ENCODE measurements at places on chromosomes 2 and 18.

DNA sequence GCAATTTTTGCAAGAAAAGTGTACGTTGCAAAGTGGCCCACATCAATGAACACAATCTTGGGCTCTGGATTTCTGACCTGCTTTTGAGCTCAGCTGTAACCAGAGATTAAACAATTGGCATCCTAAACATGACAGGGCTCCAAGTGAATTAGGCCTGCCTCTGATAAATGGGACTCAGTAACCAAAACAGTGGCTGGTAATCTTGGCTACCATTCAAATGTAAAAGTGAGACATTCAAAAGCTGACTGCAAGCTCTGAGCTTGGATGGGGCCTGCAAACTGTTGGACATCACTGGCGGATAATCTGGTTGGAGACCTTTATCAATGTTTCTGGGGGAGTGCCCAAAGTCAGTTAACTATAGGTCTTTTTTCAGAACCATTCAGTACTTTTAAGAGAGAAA is 160.7 kb downstream of the RAB3GAP1 start:
- DNase-seq, result no peak

GRCh38 chr2:168649105-168649504 is 153.3 kb upstream of the NOSTRIN start:
- DNase-seq, result no peak

- DNase-seq, result no peak
Measured at GRCh38 chr18:28637897-28638296, 461.0 kb upstream of the CDH2 start.

DNA sequence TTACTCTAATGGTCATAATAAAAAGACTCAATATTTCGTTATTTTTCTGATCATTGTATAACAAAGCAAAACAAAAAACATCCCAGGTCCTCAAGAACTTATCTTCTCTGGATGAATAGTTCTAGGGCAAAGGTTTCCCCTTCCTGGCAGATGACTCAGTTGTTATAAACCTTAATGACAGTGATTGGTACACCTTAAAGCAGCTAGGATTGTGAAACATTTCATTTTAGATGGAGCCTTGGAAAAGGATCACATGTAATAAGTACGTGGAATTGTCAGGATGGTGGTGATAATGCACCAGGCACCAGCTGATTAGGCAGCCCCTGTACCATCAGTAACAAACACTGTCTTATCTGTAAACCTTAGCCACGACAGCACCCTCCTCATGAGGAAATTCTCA is 47.2 kb downstream of the MEP1B start:
- no peak for DNase-seq

GRCh38 chr2:217934321-217935131 is 68.3 kb downstream of the TNS1 start:
- no peak for DNase-seq

GRCh38 chr2:197708331-197708730 is 3.2 kb downstream of the MARS2 start:
- DNase-seq, result no peak

DNA sequence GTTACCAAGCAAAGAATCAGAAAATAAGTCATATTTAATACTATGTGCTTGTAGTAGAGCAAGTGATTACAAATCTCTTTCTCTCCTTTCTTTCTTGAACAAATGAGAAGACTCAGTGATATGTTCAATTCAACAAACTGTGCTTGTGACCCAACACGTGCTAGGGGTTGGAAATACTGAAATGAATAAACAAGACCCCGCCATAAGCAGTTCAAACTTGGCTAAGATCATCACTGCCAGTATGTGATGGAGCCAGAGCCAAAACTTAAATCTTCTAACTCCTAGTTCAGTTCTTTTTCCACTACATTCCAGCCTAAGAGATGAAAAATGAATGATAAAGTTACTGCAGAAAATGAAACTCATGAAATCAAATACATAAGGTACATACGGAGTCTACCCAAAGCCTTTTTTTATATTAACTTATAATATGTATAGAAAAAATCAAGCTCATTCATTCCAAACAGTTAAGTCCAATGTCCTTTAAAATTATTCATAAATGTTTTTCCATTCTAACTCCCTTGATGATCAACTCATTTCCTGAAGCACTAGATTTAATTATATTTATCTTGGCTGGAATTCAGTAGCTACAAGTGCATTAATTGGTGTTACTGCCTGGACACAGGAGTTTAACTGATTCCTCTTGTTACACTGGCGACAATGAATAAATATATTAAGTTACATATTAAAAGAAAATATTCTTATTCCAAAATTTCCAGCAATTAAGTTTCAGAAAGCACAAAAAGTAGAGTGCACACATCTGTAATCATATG is 36.0 kb downstream of the GALNT3 start:
- no peak for DNase-seq

GRCh38 chr2:23583467-23583866 is 198.5 kb downstream of the KLHL29 start:
- DNase-seq, result no peak

- DNase-seq, result no peak
Measured at GRCh38 chr2:27627963-27628766, 647 bp downstream of the CCDC121 start.

DNA sequence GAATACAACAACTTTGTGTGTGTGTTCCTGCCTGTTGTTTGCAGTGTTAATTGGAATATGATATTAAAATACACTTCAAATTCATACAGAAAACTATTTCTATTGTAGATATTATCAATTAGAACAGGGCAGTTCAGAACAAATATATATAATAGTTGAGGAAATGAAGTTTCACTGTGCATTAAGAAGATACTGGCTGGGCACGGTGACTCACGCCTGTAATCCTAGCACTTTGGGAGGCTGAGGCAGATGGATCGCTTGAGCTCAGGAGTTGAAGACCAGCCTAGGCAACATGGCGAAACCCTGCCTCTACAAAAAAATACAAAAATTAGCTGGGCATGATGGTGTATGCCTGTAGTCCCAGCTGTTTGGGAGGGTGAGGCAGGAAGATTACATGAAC is 79.3 kb downstream of the ASAP2 start:
- DNase-seq, result no peak

DNA sequence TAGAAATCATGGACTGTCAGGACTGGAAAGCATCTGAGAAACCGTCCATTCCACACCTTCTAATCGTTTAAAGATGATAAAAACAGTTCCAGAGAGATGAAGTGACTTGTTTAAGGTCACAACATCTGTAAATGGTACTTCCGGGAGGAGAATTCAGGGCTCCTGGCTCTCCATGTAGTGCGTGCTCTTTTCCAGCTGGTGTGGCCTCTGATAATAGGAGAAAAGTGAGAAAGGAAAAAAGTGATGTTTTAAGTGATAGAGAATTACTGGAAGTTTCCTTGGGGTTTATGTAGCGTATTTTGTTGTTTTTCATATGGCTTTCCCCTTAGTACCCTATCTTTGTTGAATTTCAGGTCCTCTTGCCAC is 663 bp downstream of the C2orf49 start:
- DNase-seq, result no peak

DNA sequence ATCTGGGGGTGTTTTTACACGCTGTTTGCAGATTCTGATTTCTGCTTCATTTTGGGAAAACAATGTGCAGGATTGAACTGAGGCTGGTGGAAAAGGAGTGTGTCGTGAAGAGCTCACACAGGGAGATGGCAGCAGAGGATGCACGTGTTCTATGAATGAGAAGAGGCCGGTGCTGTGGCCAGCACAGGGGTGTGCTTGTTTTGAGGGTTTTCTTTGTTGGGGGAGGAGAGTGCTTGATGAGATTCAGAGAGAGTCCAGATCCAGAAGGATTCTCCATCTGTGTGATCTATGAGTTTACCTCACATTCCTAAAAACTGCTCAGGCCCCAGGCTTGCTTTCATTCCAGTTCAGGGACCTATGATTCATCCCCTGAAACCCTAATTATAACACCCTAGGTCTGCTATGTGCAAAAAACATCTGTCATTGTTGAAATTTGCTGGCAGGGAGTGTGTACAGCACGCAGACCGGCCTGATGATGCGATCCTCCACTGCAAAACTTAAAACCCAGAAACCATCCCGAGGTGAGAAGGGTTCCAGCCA is 12.1 kb downstream of the TGFA start:
- DNase-seq, result no peak

DNA sequence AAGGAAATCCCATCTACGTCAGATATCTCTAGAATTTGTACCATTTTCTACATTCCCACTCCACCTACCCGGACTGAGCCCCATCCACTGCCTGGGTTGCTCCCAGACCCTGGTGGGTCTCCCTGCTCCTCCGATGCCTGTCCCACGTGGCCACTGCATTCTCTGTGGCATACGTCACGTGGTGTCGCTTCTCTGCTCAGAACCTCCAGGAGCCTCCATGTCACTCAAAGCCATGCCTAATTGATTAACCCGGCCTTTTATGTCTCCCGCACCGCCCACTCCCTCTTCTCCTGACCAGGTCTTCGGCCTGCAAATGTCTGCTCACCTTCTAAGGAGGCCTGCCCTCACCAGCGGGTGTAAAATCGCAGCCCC is 176.6 kb downstream of the HDAC4 start:
- no peak for DNase-seq

GRCh38 chr2:29567906-29568520 is 353.4 kb downstream of the ALK start:
- no peak for DNase-seq

DNA sequence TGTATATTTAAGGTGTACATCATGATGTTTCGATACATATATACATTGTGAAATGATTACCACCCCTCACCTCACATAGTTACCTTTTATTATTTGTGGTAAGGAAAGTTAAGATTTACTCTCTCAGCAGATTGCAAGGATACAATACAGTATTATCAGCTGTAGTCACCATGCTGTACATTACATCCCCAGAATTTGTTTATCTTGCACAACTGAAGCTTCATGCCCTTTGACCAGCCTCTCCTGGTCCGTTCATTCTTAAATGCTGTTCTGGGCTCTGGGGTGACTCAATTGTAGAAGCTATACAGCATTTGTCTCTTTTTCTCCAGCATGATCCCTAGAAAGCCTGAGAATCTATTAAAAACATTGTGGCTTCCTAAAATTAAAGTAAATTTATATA is 90.8 kb downstream of the PTPRM start:
- DNase-seq, result no peak

DNA sequence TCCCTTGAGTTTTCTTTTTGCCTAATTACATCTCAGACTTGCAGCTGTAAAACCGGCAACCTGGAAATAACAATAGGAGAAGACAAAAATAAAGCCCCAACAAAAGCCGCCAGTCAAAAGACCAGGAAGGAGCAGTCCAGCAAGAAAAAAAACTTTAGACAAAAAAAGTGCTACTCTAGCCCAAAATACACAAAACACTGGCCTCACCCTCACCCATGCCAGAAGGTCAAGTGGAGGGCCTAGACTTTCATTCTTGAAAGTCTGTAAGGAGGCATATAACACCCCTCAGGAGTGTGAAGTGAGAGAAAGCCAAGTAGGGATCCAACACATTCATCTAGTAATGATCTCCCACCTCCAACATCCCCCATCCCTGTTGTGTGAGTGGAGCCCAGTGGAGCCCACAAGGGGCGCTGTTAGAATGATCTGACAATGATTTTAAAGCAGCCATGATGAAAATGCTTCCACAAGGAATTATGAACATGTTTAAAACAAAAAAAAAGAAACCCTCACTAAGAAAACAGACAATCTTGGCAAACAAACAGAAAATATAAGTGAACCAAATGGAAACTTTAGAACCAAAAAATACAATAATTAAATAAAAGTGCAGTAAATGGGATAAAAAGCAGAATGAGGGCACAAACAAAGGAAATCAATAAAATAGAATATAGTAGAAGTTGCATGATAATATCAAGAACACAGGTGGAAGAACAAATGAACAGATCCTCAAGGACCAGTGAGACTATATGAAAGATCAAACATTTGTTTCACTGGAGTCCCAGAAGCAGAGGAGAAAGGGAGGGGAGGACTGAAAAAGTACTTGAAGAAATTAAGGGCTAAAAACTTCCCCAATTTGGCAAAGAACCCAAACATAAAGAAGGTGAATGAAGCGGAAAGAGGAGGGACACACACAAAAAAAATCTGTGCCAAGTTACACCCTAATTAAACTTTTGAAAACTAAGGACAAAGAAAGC is 23.9 kb downstream of the SESTD1 start:
- no peak for DNase-seq

DNA sequence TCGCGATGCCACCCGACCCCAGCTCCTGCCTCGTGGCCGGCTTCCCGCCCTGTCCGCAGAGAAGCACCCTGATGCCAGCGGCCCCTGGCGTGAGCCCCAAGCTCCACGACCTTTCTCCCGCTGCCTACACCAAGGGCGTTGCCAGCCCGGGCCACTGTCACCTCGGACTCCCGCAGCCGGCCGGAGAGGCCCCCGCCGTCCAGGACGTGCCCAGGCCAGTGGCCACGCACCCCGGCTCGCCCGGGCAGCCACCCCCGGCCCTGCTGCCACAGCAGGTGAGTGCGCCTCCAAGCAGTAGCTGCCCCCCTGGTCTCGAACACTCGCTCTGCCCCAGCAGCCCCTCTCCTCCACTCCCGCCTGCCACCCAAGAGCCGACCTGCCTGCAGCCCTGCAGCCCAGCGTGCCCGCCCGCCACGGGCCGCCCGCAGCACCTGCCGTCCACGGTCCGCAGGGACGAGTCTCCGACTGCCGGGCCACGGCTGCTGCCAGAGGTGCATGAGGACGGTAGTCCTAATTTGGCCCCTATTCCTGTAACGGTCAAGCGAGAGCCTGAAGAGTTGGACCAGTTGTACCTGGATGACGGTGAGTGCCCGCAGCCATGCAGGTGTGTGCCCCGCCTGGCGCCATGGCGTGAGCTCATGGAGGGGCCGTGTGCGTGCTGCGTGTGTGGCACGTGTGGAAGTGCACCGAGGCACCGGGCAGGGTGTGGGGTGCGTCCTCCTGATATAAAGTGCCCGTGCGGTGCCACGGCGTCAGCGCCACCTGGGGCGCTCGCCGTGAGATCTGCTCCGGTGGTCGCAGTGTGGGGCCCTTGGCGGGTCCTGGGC is 90.8 kb downstream of the NFATC1 start:
- DNase-seq, result no peak

DNA sequence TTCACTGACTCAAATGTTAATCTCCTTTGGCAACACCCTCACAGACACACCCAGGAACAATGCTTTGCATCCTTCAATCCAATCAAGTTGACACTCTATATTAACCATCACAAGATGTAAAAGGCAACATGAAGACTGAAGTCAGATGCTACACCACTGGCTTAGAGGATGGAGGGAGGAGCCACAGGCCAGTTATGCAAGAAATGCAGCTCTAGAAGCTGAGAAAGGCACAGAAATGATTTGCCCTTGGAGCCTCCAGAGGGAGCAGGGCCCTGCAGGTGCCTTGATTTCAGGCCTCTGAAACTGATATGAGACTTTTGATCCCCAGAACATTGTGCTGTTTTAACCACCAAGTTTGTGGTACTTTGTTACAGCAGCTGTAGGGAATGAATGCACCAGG is 276.3 kb downstream of the KCNS3 start:
- DNase-seq, result no peak

DNA sequence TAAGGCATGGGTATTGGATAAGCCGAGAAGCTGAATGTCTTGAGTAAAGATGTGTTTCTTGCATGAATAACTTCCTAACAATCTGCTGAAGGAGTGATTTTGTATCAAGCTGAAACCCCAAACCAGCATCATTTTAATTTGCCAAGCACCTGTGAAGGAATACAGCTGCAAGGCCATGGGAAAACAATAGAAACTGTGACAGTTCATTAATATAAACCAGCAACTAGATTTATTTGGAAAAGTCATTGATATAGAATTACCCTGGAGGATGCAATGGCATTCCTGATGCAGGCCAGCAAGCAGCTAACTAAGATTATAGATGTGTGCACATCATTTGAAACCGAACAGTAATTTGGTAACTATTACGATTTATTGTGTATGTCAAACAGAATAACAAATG is 155.7 kb upstream of the TCF4 start:
- DNase-seq, result no peak

GRCh38 chr2:133635131-133635530 is 66.9 kb upstream of the NCKAP5 start:
- DNase-seq, result no peak

- no peak for DNase-seq
Measured at GRCh38 chr18:652131-652530, 5.3 kb upstream of the TYMS start.

Measured in cortex of kidney (tissue), 1 donor.